ENCODE measurements at places on chromosomes 16 and 17.

GRCh38 chr16:35176449-35176848, 1717.0 kb downstream of the TP53TG3F start:
- no peak for DNase-seq

GRCh38 chr16:23104032-23104955, 45.0 kb downstream of the USP31 start:
- no peak for DNase-seq

GRCh38 chr16:87410968-87411367, 18.8 kb downstream of the MAP1LC3B start:
- no peak for DNase-seq

- no peak for DNase-seq
Measured at GRCh38 chr17:62611728-62612127, 15.7 kb upstream of the MRC2 start.

Data from fibroblast of skin of left biceps (primary cell).